Substantia nigra (tissue), 51 donors: ENCODE measurements at places on chromosomes 6 and 20.

DNA sequence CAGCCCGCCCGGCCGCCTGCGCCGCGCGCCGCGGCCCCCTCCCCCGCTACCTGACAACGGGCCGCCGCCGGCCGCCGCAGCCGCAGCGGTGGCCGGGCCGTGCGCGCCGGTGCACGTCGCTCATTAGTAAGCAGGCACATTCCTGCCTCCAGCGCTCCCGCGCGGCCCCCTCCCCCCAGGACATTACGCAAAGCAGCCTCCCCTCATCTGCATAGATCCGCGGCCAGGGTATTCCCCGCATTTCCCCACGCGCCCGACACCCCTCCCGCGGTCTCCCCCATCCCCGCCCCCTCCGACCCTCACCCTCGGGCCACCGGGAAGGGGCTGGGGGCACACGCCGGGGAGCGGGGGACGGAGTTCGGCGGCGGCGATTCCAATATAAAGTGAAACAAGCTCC lies at the start of gene HIVEP2:
HIVEP2 (minus strand) TSS at position 128 of the 397 bp plus-strand sequence. CDS start 170,438 bp downstream, outside the sequence.
- peak; percentile 36 for DNase-seq

- no peak for DNase-seq
Measured at GRCh38 chr6:139325125-139325524, 33.3 kb upstream of the TXLNB start.

DNA sequence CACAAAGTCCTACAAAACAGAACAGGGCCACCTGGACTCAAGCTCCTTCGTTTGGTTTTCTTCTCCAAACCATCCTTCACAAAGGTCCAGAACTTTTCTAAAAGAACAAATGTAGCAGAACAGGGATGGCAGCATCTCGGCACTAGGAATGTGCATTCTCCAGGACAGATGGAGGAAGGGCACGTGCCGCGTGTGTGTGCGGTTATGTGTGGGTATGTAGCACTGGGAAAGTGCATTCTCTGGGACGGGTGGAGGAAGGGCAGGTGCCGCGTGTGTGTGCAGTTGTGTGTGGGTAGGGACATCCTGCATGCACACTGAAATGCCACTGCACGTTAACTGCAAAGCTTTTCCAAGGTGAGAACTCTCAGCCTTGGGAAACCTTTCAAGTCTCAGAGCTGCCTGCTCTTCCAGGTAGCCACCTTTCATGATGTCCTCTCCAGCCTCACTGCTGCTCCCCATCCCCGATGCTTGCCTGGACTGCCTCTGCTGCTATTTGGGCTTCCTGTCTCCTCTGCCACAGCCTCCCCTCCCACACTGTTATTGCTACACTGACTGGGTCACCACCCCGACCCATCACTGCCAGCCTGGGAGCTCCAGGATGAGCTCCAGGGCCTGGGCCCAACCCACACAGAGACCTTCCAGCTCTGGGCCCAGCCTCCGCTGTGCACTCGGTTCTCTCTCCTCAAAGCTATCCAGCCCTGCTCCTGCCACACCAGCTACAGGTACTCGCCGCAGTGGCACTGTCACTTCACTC lies 47.6 kb downstream of the EZR start:
- DNase-seq: no peak

DNA sequence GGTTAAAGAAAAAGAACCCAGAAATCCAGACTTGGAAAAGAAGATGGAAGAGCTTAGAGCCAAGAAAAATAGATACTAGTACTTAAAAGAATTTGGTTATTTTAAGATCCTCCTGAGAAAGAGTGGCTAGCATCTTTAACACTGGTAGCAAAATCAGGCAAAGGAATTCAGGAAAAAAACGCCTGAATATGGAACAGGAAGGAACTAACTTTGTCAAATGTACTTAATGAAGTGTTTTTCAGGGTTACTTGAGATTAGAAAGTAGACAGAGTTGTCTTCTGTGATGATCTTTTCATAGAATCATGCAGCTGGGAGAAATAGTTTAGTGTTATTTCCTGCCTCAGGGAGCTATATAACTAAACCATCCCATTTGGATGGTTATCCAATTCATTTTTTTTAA lies 50.8 kb upstream of the SASH1 start:
- no peak for DNase-seq

DNA sequence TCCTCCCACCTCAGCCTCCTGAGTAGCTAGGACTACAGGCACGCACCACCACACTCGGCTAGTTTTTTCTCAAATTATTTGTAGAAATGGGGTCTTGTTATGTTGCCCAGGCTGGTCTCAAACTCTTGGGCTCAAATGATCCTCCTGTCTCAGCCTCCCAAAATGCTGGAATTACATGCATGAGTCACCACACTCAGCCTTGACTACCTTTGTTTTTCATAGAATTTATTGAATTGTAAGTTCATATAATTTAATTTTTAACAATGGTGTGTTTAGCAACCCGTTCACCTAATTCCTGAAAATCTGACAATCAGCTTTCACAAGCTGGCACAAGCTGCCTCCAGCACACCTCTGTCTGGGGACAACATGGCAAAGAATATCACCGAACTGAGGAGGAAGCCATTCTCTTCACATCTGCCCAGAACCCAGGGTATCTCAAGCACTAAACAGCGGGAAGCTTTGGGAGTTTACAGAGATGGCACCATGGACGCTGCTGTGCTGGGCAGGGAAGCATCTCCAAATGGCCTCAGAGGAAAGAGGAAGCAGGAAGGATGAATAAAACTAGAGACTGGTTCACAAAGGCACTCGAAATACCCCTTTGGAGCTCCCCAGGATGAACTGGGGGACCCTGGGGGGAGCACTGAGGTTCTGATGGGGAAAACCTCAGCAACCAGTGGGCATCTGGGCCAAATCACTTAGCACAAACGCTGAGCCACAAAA lies 2.9 kb downstream of the RIPOR3 start:
- DNase-seq: no peak

- no peak for DNase-seq
Measured at GRCh38 chr6:147337921-147338320, 133.7 kb downstream of the STXBP5 start.

GRCh38 chr20:61135266-61135665 lies 116.8 kb upstream of the CDH4 start:
- DNase-seq: no peak

DNA sequence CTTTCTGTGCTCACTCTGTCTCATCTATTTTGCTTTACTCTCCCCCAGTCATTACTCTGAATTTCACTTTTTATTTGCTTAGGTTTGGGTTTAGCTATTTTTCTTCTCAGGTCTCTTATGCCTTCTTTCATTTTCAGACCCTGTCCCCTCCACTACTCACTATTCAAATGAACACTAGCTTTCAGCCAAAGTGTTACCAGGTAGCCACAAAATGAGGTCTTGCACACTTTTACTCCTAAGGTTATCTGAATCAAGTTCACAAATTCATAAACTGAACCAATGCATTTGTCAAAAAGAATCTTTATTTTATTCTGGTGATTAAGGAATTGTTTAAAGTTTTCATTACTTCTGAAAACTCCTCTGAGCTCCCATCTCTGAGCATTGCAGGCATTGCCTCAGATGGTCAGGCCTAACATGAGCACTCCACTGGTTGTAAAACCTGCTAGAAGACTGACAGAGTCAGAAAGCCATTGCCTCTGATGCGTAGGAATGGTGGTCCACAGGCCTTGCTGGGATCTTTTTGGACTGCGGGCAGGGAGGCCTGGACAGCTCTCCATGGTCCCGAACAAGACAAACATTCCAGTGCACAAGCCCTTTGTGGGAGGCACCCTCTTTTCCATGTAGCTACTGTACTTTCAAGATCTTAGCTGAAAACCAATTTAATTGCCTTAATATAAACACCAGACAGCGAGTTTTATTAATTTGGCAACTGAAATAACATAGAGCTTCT lies 48.5 kb downstream of the FYN start:
- no peak for DNase-seq

DNA sequence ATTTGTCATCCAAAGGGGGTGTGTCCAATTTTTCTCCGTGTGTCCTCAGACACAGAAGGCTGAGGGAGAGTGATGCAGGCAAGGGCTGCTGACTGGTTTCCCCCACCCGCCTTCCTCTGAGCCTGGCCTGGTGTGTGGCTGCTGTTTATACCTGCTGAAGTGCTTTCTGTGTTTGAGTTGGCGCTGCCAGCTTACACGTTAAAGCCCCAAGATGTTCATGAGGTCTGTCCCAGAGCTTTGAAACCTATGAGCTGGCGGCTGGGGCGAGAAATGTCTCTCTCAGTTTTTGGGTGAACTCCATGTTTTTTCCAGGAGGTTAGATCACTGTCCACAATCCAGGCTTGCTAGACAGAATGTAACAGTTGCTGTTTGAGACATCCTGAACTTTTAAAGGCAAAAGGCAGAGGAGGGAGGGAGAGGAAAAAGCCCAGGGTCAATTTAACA lies 69.0 kb upstream of the CCN2 start:
- no peak for DNase-seq

GRCh38 chr20:44302026-44302669 lies 8.9 kb downstream of the FITM2 start:
- DNase-seq: no peak

DNA sequence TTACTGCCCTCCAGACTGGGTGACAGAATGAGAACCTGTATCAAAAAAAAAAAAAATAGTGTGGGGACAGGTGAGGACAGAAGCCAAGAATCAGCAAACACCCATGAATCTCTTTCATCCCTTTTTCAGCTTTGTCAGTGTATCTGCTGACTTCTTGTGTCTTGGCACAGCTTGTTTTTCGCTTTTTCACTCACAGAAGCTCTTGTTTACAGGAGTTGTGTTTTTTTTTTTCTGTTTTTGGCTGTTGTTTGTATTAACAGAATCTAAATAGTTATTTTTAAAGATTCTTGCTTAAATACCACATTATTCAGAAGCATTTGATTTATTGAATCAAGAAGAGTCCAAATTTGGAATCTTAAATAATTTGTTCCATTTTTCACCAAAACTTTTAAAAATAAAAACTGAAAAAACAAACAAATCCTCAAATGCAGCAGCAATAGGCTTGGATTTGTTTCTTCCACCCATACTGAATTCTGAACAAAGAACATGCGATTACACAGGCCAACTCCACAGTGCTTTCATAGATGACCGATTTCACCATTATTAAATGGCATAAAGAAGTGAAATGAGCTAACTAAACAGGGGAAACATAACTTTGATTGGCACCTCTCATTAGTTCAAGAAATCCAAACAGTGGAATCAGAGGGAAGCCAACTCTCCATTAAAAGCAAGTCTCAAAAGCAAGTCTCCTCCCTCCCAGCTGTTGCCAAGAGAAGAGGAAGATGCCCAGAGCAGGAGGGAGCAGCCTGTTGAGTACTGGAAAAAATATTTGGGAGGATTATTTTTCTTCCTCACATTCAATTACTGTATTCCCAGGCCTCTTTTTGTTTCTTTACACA lies 27.2 kb upstream of the GPR63 start:
- DNase-seq: no peak

DNA sequence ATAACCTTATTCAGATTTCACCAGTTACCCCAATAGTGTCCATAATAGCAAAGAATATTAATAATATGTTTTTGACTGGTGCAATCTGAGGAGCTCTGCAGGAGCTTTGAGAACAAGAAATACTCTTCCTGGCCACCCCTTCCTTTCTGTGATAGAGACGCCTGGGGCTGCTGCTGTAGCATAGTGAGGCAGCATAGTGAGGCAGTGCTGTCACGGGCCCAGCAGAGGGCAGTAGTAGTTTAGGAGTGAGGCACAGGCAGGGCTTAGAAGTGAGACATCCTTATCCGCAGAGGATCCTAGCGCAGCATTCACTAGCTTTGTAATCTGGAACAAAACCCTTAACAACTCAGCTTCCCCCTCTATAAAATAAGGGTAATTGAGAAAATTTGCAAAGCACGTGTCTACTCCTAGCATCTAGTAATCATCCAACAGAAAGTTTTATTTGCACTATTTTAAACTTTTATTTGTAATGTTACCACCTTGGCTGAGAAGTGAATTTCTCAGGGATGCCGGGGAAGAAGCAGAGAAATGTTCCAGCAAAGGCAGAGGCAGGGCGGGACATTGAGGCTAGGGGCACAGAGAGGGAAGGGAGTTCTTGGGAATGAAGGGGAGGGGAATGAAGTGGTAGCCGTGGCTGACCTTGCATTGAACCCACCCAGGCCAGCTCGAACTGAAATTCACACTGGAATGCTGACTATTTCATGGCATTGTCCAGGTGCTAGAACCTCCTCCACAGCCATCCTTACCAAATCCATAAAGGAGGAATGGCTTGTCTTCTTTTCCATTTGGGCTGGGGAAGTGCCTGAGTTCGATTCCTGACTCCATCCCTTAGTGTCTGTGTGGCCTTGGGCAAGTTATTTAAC lies 78.8 kb downstream of the CDS2 start:
- DNase-seq: peak; percentile 83

- DNase-seq: no peak
Measured at GRCh38 chr6:33359331-33359730, 32.3 kb upstream of the KIFC1 start.

GRCh38 chr20:25484911-25485511 lies 77.5 kb downstream of the GINS1 start:
- DNase-seq: no peak

- no peak for DNase-seq
Measured at GRCh38 chr20:32339116-32339515, 19.0 kb upstream of the ASXL1 start.

- DNase-seq: no peak
Measured at GRCh38 chr6:129565811-129566210, 144.2 kb downstream of the ARHGAP18 start.

DNA sequence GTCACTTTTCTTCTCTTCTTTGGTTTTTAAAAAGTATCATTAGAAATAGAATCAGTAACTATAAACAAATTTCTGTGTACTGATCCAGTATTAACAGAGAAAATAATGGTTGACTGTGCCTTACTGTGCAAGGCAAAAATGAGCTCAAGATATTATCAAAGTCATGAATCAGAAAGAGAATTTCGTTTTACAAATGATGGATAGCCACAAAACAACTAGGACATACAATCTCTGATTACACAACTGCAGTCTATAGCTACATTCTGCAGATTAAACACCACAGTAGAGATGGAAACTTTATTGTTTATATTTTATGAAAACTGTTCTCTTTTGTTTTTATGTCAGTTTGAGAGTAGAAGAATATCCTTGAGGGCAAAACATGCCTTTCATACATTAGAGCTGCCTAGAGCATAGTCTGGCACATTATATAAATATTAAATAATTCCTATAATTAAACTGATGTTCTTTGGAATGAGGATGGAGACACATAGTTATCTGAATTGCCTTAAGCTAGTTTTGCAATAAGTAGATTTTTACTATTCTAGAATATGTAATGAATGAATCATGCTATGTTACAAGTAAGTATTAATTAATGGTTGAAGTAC lies 333.1 kb downstream of the LAMA2 start:
- no peak for DNase-seq
